ENCODE measurements at places on chromosomes 1 and 21.

DNA sequence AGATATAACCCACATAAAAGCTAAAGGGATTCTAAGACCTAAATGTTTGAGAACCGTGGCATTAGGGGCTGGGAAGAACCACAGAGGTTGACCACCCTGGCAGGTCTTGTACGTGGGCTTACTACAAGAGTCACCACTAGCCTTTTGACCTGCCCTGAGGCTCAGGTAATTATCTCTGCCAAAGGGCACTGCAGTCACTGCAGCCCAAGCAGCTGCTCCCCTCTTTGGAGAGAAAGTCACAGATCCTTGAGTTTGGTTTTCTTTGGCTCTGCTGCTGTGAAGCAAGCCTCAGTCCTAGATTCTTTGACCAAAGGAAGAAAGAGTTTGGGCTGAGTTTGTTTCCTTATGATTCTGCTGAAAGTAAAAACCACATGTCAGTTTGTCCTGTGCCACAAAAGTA is 11.6 kb downstream of the PARK7 start:
- DNase-seq = no peak

DNA sequence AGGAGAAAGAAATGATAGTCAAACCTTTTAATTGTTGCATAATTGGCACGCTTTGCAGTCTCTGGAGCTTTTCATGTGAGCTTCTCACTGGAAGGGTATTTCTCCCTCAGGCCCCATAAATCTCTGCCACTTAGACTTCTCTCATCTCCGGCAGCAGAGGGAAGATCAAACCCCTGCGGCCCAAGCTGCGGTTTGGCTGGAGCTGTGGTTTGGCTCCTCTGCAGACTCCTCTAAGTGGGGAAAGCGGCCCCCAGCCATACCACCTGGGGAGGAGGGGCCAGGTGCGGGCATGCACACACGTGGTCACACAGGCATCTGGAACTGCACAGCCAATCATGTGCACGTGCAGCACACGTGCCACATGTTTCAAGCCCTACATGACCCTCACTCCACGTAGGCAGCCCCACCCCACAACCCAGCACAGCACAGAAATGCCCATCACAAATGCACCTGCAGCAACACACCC is 58.3 kb downstream of the UBE2T start:
- no peak for DNase-seq

- DNase-seq = peak; percentile 16
Observed at GRCh38 chr1:230568008-230568407, 74.3 kb upstream of the COG2 start.

DNA sequence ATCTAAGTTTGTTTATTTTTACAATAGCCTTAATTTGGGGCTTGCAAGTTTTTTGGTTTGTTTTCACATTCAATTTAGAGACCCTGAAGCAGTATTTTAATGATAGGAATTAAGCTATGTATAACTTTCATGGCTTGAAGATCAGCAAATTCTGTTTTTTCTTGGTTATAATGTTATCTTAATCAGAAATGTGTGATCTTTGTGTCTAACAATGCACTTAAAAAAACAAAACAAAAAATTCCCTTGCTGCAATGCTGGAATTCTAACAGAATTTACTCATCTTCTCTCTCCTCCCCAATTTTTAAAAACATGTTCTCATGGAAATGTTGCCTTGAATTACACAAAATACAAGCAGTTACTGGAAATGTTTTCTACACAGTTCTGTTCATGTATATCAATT is 113.1 kb downstream of the OLFML2B start:
- DNase-seq = no peak

GRCh38 chr1:163410073-163410999 is 88.6 kb downstream of the NUF2 start:
- DNase-seq = peak; percentile 52

- DNase-seq = no peak
Observed at GRCh38 chr1:222815440-222815765, 564 bp downstream of the DISP1 start.

GRCh38 chr1:56156971-56157876 is 422.1 kb downstream of the PLPP3 start:
- no peak for DNase-seq

- no peak for DNase-seq
Observed at GRCh38 chr1:67759066-67759465, 74.1 kb downstream of the GADD45A start.

DNA sequence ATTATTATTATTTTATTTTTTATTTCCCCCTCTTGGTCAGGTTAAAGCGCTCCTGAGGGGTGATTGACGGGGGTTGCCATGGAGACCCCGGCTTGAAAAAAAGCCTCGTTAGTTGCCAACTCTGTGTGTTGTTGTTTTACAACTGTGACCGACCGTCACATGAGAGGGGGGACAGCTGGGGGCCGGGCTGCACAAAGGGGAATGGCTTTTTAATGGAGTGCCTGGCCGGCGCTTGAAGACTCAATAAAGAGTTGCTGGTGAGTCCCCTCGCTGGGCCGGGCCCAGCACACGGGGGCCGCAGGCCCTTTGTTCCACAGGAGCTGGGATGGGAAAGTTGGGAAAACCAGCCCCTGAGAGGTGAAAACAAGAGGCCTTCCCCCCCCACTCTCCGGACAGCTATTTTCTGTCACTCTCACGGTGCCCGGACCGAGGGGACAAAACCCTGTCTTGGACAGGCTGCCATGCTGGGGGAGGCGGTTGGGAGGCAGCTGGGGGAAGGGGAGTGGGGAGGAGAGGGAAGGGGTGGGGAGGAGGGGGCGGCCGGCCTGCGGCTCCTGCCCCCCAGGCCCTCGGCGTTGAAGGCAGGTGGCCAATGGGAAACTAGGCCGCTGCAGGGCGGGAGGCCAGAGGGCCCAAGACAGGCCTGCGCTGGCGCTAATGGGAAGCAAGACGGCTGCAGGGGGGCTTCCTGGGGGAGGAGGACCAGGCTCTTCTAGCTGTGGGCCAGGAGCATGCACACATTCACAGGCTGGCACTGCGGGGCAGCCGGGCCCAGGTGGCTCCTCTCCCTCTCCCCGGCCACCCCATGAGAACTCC is 67.6 kb downstream of the CASZ1 start:
- no peak for DNase-seq

DNA sequence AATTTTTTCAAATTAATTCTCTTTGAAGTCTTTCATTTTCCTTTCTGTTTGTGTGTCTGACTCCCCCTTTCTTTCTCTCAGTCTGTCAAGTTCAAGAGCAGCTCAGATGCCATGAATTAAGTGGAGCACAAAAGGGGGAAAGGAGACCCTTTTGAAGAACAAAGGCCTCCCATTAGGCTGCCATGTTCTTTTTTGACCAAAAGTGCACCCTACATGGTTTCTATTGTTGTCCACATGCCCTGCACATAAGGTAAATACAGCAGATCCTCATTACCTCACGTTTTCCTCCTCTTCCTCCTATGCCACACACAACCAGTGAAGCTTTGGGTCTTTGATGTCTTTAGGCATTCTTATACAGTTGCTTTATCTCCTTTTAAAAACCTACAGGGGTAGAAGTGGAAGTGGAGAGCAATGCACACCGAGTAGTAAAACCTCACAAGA is 47.7 kb downstream of the POU2F1 start:
- no peak for DNase-seq

GRCh38 chr1:218112862-218113261 is 172.2 kb upstream of the RRP15 start:
- no peak for DNase-seq

GRCh38 chr1:27868556-27868931 is 3.8 kb upstream of the THEMIS2 start:
- DNase-seq = no peak

DNA sequence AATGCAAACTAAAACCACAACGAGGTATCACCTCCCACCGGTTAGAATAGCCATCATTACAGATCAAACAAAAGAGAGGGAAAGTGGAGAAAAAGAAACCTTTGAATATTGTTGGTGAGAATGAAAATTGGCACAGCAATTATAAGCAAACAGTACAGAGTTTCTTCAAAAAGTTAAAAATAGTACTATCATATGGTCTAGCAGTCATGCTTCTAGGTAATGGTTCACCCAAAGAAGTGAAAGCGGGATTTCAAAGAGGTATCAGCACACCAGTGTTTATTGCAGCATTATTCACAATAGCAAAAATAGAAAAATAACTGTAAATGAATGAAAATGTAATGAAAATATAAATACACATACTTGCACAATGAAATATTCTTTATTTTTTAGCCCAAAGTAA is 8.2 kb downstream of the OR2T10 start:
- no peak for DNase-seq

Data from cerebellar cortex (tissue), 1 donor.